ENCODE measurements at places on chromosomes 5 and 9.

GRCh38 chr9:129173296-129174101 is 4.6 kb downstream of the IER5L start:
- DNase-seq: no peak

- DNase-seq: no peak
Observed at GRCh38 chr5:37448941-37449340, 69.8 kb downstream of the WDR70 start.

- peak; percentile 44 for DNase-seq
Observed at GRCh38 chr5:39765366-39765765, 340.6 kb upstream of the DAB2 start.

DNA sequence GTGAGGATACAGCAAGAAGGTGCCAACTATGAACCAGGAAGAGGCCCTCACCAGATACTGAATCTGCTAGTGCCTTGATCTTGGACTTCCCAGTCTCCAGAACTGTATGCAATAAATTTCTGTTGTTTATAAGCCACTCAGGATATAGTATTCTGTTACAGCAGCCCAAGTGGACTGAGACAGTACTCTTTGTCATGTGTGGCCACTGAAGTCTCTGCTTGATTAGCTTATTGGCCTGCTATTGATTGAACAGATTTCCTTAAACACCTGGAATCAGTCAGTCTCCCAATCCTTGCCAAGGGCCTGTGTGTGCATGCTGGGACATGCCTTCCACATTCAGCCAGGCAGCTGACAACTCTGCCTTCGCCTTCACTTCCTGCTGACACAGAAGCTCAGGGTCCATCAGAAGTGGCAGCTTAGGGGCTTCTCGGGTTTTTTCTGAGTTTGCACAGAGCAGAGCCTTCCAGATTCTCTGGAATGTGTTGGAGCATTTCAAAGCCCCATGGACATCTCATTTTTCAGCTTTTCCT is 13.7 kb upstream of the ROR2 start:
- no peak for DNase-seq

DNA sequence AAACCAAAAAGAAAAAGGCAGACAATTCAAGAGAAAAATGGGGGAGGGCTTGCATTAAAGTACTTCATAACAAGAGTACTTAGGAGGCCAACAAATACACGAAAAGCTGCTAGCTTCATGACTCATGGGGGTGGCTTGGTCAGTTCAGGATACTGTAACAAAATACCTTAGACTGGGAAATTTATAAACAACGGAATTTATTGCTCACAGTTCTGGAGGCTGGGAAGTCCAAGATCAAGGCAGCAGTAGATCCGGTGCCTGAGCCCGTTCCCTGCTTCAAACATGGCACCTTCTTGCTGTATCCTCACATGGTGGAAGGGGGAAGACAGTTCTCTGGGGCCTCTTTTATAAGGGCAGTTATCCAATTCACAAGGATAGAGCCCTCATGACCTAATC is 111.4 kb downstream of the C9orf50 start:
- peak; percentile 73 for DNase-seq

GRCh38 chr5:175582697-175583096 is 75.2 kb upstream of the HRH2 start:
- DNase-seq: no peak

GRCh38 chr5:54696931-54697330 is 179.4 kb downstream of the SNX18 start:
- peak; percentile 72 for DNase-seq

GRCh38 chr5:74641735-74642542 is 1.4 kb upstream of the ENC1 start:
- DNase-seq: peak; percentile 91

- DNase-seq: no peak
Observed at GRCh38 chr9:98152526-98152925, 33.5 kb upstream of the TRIM14 start.

DNA sequence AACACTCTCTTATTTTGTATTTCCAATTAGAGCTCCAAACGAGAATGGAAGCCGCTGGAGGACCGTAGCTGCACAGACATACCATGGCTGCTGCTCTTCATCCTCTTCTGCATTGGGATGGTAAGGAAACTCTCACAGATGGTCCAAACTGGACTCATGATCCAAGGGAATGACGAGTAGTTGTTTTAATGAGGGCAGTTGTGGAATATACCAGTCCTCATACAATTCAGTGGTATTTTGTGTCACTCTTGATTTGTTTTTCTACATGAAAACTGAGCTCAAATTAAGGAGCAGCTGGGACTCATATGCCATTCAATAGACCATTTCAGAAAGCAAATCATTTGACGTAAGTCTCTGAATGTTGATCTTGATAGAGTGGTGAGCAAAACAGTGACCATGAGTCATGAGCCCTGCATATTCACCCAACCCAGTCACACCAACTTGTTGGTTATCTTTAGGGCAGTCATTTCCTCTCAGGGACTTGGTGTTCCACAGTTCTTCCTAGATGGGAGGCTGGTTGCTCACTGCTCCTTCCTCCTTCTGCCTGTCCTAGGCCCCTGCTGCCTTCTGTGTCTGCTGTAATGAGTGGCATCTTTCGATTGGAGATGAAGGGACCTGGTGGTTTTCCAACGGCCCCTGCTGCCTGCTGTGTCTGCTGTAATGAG is 54.9 kb downstream of the SLC44A1 start:
- peak; percentile 99 for DNase-seq

DNA sequence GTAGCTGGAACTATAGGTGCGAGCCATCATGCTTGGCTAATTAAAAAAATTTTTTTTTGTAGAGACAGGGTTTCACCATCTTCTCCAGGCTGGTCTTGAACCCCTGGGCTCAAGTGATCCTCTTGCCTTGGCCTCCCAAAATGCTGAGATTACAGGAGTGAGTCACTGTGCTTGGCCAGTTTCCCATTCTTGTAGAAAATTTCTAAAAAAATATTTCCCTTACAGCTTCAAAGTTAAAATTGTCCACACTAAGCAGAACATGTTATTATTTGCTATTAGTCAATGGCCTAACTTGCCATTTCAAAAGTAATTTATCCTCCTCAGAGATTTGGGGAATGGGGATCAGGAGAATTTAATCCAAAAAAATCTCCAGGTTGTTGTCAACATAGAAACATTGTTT is 40.1 kb downstream of the SLC38A9 start:
- peak; percentile 32 for DNase-seq

- DNase-seq: no peak
Observed at GRCh38 chr9:7056254-7056653, 298.5 kb downstream of the KDM4C start.

- no peak for DNase-seq
Observed at GRCh38 chr5:34501840-34502239, 154.3 kb upstream of the RAI14 start.

DNA sequence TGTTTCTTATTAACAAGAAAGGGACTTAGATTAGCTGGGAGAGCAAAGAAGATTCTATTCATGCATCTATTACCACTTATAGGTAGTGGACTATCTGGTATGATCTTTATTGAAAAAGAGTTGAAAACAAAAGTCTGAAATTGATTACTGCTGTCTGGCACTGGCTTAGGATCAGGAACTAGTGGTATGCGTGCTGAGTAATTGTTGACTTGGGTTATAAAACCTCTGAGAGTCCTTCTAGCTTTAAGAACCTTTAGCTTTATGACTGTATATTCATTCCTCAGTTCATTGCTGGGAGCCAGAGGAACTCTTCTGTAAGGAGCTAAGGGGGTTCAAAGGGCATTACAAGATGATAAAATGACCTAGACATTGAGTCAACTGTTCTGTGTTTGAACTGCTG is 7.6 kb downstream of the SLC1A1 start:
- peak; percentile 42 for DNase-seq

- DNase-seq: no peak
Observed at GRCh38 chr5:1375871-1376810, 31.2 kb upstream of the CLPTM1L start.

DNA sequence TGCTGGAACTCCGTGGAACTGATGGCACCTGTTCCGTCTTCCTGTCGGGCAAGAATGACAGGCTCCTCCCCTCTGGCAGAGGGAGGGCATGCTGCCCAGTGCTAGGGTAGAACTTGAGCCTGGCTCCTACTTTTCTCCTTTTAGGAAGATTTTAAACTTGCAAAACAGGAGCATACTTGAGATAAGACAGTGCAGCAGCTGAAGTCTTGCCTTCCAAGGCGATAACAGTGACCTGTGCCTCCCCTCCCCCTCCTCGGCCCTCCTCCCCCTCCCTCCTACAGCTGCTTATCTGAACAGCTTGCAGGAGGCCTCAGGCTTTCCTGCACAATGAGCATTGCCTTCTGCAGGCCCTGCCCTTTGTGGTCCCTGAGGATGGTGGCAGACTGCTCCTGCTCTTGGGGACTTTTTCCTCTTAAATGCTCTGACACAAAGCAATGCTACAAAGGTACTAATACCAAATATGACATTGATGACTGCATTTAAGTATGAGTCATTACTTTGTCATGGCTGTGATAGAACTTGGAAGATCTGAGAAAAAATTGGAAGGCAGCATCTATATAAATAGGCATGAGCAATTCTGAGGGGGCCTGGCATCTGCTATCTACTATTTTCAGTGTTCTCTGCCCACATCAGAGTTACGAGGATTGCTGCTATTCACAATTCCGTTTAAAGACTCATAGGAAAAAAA is 2.0 kb downstream of the GADD45G start:
- DNase-seq: peak; percentile 27

DNA sequence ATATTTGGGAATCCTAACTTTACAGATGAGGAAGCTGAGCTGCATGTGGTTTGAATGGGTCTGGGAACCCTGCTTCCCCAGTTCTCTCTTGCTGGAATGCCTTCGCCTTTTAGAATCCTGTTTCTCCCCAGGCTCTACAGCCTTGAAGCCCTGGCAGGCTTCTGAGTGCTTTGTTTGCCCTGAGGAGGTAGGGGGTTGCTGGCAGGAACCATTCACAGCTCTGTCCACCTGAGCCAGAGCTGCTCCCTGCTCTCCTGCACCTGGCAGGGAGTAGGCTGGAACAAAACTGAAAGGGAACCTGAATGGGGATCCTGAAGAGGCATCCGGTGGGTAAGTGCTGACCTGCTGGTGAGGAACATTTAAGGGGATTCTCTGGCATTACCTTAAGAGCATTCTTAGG is 33.0 kb downstream of the KIF4B start:
- no peak for DNase-seq

GRCh38 chr9:137296670-137297664 is 5.1 kb downstream of the NRARP start:
- DNase-seq: peak; percentile 56

DNA sequence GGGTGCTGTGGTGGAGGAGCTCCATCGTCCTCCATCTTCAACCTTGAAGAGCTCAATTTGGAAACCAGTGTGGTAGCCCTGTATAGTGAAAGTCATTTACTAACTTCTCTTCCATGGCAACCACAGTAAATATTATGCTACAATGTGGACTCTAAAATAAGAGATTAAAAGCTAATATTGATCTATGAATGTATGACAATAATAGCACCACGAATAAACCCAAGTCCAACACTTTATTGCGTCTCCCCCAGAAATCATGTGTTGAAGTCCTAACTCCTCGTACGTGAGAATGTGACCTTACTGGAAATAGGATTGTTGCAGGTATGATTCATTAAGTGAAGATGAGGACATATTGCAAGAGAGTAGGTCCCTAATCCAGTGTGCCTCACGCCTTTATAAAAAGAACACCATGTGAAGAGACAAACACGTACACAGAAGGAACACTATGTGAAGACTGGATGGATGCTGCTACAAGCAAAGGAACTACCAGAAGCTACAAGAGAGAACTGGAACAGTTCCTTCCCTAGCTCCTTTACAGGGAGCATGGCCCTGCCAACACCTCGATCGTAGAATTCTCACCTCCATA is 276.2 kb downstream of the PDE4D start:
- no peak for DNase-seq

- peak; percentile 67 for DNase-seq
Observed at GRCh38 chr5:112186401-112186990, 232.6 kb downstream of the EPB41L4A start.

DNA sequence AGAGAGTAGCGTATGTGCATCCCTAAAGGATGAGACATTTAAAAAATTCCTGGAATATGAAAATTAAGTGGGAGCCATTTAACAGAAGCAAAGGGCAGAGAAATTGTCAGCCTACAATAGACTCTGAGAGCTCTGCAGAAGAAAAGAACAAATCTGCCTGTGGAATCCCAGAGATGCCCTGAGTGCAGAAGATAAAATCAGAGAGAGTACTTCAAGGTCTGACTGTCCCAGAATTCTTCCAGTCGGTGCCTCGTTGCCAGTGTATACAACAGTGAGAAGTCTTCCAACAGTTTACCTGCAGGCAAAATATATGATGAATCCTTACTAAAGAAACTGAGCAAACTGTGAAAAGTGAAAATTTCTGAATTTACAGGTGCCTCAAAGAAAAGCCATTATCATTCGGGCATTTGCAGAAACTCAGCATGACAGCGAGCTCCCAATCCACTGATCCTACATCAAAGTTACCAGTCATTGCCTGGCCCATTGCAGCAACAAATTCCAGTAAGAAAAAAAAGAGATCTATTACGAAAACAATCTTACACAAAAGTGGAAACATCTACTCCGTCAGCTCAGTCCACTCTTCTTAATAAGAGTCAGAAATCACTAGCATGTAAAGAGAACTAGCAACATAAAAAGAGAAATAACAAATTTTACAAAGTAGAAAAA is 92.8 kb upstream of the VCAN start:
- DNase-seq: no peak

DNA sequence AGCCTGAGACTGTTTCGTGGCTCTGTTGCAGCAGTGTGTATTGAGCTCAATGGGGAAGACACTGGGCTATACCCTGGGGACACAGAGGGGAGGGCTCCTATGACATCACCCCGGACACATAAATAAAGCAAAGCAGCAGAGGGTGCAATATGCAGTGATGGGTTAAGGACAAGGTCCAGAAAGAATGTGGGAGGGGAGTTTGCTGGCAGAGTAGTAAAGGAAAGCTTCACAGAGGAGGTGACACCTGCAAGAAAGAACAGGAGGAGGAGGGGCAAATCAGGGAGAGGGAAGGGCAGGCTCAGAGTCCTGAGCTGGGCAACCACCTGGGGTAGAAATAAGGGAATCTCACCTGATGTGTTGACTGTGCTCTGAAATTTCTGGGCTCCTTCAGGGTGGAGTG is 35.3 kb upstream of the CDKN2AIPNL start:
- no peak for DNase-seq

- DNase-seq: peak; percentile 21
Observed at GRCh38 chr9:96020792-96021550, 145.5 kb downstream of the ERCC6L2 start.

- DNase-seq: no peak
Observed at GRCh38 chr5:134083517-134083916, 31.0 kb upstream of the TCF7 start.

DNA sequence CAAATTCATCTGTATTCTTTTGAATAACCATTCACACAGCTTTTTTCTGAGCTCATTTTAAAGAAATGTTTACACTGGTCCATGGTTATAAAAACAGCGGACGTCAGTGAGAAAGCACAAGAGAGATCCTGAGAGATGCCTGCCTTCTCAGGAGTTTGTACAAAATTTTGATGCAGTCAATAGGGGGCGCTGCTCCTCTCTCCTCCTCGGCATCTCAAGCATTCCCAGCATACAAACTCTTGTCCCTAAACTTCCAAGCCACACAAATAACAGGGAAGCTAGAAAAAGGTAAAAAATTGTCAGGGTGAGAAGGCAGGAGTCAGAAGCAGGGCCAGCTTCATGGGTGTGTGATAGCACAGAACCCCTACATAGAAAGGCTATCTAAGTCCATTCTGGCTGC is 11.2 kb upstream of the CCDC152 start:
- DNase-seq: peak; percentile 35
